NAMALWA (cell line): ENCODE measurements at places on chromosomes 1 and 21.

DNA sequence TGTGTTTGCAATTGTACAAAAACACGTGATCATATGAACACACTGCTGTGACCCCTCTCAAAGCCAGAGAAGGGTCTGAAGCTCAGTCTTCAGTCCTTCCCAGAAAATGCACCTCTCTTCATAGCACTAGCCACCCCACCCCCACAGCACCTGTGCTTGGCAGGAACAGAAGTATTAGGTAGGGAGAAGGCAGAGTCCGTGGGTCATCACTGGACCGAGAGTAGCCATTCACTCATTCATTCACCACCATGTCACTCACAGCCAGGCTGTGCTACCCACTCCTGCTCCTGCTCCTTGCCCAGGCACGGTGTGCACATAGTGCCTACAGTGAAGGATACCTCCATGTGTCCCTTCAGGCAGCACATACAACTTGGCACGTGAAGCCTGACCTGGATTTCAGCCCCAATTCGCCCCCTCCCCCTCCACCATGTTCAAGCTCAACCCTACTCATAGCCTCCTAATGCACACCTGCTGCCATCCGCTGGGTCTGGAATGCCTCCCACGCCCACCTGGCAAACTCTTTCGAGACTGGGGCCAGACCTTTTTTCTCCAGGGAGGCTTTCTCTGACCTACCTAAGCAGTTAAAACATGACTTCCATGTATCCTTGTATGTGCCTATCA lies 81.9 kb upstream of the GALNT2 start:
- no peak for DNase-seq

GRCh38 chr1:14571810-14572767 lies 26.4 kb upstream of the KAZN start:
- DNase-seq = peak; percentile 37

GRCh38 chr1:44860891-44861425 lies 17.9 kb upstream of the PTCH2 start:
- DNase-seq = no peak

GRCh38 chr1:198455966-198456365 lies 84.5 kb downstream of the ATP6V1G3 start:
- no peak for DNase-seq

- DNase-seq = no peak
Observed at GRCh38 chr1:159932296-159933285, 7.3 kb upstream of the TAGLN2 start.
